ENCODE measurements at places on chromosomes 5 and 9. TPM values are rescaled to one million over a fixed set of nuclear protein-coding genes. Genes with fewer than 3 reads are reported as not detected.

Gene PCDHGA4
- 0.57 TPM for total RNA-seq

Gene ACOT12
- not detected for total RNA-seq

Gene SLC34A1
- total RNA-seq: not detected

Gene SLC25A2
- total RNA-seq: 0.16 TPM

DNA sequence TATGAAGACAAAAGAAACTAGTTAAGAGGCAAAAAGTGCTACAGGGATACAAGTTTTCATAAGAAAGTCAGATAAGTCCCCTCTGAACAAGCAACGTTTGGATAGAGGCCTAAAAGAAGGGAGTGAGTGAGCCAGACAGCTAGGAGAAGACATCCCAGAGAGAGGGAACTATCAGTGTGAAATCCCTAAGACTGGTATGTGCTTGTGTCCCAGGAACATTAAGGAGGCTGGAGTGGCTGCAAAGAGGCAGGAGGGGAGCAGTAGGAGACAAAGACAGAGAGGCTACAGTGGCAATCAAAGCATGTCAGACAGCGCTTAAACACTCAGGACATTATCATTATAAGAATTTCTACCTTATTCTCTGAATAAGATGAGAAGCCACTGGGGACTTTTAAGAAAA, 139.1 kb upstream of the STK32A start:
- no peak for DNase-seq

DNA sequence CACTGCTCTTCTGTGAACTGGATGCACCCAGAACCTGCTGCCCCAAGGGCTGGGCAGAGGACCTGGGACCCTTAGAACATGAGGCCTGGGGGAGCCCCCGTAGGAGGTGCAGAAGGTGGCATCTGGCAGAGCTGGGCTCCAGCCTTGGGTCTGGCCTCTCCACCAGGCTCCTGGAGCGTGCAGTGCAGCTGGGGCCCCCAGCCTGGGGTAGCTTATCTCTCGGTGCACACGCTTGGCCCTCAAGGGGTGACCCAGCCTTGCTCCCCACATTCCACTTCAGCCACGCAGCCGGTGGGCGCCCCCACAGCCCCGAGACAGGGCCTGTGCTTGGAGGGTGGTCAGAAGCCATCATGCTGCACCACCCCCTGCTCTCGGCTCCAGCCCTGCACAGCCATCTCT, 5.6 kb upstream of the NR5A1 start:
- DNase-seq: no peak

DNA sequence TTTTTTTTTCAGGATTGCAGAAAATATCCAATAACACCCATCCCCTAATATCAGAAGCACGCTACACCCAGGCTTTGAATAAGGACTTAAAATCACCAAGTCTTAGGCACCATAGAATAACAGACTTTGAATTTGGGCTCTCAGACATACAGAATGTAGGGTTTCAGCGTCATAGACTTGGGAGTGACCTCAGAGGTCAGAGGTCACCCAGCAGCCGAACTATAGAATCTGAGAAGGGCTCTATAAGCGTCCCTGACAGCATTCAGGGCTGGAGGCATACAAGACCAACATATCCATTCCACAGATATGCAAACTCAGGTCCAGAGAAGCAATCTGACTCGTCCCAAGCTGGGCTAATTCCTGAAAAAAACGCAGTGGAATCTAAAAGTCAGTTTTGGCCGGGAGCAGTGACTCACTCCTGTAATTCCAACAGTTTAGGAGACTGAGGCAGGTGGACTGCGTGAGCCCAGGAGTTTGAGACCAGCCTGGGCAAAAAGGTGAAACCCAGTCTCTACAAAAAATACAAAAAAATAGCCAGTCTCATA, 34.7 kb downstream of the SLC6A7 start:
- no peak for DNase-seq

- no peak for DNase-seq
These were observed 91.8 kb downstream of the TLE1 start for GRCh38 chr9:81597419-81598122.

- no peak for DNase-seq
These were observed 38.8 kb downstream of the ITGA2 start for GRCh38 chr5:53027913-53028312.

GRCh38 chr9:130526854-130527650, 52.3 kb upstream of the FUBP3 start:
- no peak for DNase-seq

- no peak for DNase-seq
These were observed 363.0 kb upstream of the RIOK2 start for GRCh38 chr5:97545886-97546535.

DNA sequence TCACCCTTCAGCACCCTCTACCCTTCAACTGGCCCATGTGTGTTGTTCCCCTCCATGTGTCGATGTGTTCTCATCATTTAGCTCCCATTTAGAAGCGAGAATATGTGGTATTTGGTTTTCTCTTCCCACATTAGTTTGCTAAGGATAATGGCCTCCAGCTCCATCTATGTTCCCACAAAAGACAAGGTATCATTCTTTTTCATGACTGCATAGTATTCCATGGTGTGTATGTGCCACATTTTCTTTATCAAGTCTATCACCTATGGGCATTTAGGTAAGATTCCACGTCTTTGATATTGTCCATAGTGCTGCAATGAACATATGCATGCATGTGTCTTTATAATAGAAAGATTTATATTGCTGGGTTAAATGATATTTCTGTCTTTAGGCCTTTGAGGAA, 325.1 kb upstream of the ADAMTS16 start:
- DNase-seq: no peak

Data from activated T-helper 2 cell treated with anti-CD3 and anti-CD28 coated beads, Interferon-gamma antibody, Interleukin-2, Interleukin-4, amounts not matched to agents 10 μg/mL and 5 μg/mL and 100 μg/mL, durations not matched to agents 14 hours and 24 hours and 36 hours (primary cell).